IMR-90 (cell line): ENCODE measurements at places on chromosomes 13 and 19. TPM values are rescaled to one million over a fixed set of nuclear protein-coding genes. Genes with fewer than 3 reads are reported as not detected.

PIAS4 gene
- total RNA-seq = 10.8 and 13.6 TPM in 2 replicates

UBE2L5 gene
- 0.18 TPM in 1 of 2 replicates, not detected in the other for total RNA-seq

CD37 gene
- total RNA-seq = not detected in 2 replicates

CPB2 gene
- not detected in 2 replicates for total RNA-seq

CABP5 gene
- not detected in 2 replicates for total RNA-seq

PRSS57 gene
- not detected in 2 replicates for total RNA-seq

IL4I1 gene
- total RNA-seq = under 0.01 and 0.36 TPM in 2 replicates

SNRPD2 gene
- 877 and 974 TPM in 2 replicates for total RNA-seq
